ENCODE measurements at places on chromosomes 12 and 14.

- no peak for DNase-seq
Measured at GRCh38 chr14:35236806-35237205, 55.4 kb upstream of the PSMA6 start.

DNA sequence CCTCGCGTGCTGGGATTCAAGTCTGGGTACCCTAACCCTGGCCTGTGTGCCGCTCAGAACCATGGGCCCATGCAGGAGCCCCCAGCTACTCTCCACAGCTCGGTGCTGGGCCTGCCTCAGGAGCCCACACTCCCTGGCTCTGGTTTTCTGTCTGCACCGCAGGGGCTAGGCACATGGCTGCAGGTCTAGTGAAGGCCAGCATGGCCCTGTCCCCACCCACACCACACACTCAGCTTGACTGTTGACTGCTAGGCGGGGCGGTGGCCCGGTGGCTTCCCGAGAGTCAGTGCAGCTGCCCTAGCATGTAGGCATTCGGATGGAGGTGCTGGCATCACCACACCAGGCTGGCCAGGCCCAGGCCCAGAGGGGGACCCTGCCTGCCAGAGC is 7.9 kb downstream of the INF2 start:
- no peak for DNase-seq

DNA sequence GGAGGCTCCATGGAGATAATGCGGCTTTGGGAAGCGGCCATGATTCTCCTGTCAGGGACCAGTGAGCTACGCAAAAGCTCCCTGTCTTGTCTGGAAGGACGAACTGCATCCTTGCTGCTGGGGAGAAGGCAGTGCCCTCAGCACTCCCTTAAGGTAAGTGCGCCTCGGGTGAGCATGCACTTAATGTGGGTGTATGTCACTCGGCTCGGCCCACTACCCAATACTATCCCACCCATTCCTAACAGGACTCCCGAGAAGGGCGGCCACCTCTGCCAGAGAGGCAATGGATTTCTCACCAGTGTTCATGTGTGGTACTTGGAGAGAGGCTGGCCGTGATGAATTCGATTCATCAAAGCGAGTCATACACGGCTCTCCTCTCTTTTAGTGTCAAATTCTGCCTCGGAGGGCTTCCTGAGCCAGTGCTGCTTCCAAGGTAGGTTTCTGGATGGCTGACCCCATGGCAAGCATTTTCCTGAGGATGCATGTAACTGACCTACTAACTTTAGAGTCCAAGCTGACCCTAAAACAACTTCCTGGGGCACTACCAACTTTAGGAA is 151.7 kb upstream of the RTL1 start:
- no peak for DNase-seq

DNA sequence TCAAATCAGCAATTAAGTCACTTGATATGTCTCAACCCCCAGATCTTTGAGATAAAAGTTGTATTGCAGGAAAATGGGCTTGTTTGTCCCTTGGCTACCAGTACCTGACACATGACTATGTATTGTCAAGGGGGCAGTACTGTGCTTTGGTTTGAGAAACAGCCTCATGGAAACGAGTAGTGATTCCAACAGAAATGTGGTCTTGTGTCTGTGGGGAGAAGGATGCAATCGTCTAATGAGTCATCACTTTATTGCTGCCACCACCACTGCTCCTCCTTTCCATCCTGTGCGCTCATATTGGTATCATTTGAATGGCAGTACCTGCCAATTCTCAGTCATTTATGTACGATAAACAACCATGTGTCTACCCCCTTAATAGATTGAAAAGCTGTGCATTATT is 72.8 kb upstream of the ARHGAP5 start:
- no peak for DNase-seq

- DNase-seq: no peak
Measured at GRCh38 chr14:28666961-28667360, 99.6 kb upstream of the FOXG1 start.

DNA sequence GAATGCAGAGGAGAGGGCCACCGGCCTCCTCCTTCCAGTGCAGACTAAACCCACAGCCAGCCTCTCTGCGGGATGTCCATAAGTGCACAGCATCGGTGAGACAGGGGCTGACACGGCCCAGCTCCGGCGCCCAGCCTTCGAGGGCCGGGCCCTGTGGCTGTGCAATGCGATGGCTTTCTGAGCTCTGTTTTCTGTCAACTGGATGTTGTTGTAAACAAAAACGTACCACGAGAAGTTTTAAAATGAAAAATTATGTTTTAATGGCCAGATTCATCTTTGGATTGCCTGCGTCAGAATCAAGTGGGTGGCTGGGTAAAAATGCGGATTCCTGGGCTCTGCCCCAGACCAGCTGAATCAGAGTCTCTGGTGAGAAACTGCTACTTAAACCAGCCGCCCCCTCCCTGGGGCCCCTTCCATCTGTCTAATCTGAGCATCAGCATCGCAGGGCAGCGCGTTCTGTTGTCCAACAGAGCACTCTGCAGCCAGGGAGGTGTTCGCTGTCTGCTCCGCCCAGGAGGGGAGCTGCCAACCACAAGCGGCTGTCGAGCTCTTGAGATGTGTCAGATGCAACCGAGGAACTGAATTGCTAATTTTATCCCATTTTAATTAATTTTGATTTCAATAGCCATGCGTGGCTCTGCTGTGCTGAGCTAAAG is 133.4 kb downstream of the RFLNA start:
- DNase-seq: no peak

DNA sequence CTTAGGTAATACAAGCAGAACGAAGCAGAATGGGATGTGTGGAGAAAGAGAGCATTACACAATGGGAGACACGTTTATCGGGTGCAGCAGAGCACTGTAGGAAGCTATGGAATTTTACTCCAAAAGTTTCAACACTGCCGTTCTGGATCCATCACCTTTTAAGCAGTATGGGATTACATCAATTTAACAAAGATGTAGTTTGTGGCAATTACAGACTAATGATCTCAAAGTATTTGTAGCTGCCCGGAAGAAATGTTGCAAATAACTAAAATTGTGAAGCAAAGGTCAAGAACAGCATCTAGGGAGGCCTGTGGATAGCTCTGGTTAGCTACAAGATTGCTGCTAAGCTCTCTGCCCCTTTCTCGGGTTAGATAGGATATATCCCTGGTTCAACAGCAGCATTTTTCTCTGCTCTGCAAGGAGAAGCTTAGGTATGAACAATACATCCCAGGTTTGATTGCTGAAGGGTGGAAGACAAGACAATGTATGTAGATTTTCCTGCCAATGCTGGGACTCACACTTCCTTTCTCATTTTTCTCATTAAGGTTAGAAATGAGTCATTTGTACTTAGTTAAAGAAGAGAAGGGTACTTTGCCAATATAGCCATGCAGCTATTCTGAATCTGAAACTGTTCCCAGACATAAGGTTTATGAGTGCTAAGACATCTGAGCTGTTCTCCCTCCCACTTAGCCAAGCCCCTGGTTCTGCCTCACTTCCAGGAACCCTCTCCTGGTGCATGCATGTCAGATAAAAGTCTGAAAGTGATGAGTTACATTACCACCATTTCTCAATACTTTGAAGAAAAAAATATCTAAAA is 75.0 kb upstream of the HIF1A start:
- DNase-seq: no peak

GRCh38 chr12:108560321-108560721 is 652 bp downstream of the SART3 start:
- DNase-seq: no peak

- no peak for DNase-seq
Measured at GRCh38 chr12:30587782-30588181, 107.9 kb downstream of the IPO8 start.

- no peak for DNase-seq
Measured at GRCh38 chr14:22122227-22122818, 448.7 kb upstream of the OR4E1 start.

DNA sequence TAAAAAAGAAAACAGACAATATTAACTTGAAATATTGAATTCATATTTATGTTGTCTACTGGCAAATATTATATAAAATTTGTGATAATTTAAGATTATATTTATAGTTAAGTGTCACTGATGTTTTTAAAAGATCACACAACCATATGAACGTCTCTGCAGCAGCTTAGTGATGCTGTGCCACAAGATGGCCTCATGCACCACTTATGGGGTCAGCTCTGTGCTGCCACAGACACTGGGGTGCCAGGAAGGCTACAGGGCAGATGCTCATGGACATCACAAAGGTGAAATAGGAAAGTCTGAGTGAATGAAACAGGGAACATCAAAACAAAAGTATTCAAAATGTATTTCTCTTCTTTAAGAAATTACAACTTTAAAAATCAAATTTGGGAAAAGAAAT is 13.1 kb downstream of the ATXN3 start:
- DNase-seq: no peak

DNA sequence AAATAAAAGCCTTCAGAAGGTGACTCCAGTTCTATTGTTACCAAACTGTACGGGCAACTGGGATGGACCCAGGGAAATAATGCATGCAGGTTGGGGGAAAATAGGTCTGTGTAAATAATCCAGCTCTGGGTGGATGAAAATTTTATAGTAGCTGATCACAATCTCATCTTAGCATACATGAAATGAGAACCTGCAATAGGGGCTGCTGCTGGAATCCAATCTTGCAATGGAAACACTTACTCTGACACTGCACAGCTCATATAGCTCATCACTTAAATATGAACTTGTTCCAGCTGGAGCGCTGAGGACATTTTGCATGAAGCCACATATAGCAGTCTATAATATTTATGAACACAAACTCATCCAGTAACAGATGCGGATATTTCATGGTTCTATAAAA is 40.1 kb upstream of the GAS2L3 start:
- DNase-seq: no peak

- DNase-seq: no peak
Measured at GRCh38 chr12:70628701-70629480, 8.3 kb downstream of the PTPRB start.

DNA sequence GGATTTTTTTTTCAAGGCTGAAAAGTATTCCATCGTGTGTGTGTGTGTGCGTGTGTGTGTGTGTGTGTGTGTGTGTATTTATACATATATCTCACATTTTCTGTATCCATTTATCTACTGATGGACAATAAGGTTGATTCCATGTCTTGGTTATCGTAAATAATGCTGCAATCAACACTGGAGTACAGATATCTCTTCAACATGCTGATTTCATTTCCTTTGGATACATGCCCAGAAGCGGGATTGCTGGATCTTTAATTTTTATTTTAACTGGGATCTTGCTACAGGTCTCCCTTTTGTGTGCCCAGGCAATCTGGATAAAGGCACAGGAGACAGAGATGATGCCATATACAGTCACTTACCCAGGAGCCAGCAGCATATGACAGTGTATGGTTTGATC is 338.1 kb downstream of the SOX5 start:
- DNase-seq: no peak

DNA sequence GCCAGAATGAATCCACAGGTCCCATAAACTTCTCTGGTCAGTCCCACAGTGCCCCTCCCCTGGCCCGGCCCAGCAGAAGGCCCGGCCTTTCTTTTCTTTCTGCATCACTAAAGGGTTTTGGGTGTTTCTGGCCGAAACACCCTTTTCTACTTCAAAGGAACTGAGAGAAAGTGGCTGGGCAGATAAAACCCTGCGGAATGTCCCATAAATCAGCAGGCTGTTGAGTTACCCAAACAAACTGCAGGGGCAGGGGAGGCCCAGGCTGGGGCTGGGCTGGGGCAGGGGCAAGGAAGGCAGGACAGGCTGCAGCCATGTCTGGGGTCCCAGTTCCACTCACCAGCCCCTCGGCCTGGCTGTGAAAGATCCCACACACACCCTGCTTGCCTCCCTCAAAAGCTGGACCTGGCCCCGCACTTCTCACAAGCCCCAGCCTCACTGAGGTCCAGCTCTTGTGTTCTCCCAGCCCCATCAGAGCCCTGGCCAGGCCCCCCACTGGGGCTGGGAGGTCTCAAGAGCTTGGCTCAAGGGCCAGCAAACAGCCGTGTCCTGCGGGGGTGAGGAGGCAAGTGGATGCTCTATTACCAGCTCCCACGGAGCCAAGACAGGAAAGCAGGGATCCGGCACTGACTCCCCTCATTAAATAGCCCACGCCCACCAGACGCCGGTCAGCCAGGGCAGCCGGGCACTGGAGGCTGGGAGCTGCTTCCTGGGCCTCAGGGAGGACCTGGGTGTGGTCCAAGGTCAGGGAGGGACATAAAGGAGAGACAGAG is 41.9 kb downstream of the CCNK start:
- no peak for DNase-seq

DNA sequence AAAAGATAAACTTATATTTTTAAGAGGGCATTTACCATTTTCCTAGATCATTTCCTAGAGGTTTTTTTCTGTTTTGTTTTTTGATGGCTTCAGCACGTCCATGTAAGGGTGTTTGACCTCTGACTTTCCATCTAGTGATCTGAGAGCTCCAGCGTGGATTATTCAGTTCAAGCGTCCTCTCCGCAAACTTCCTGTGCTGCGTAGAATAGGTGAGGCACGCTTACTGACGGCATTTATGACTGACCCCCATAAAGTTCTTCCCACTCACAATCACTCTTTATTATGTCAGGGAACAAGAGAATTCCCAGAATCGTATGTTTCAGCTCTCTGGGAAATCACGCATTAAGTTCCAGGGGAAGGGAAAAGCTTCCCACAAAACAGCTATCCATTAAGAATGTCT is 16.4 kb downstream of the CCDC92 start:
- DNase-seq: no peak

DNA sequence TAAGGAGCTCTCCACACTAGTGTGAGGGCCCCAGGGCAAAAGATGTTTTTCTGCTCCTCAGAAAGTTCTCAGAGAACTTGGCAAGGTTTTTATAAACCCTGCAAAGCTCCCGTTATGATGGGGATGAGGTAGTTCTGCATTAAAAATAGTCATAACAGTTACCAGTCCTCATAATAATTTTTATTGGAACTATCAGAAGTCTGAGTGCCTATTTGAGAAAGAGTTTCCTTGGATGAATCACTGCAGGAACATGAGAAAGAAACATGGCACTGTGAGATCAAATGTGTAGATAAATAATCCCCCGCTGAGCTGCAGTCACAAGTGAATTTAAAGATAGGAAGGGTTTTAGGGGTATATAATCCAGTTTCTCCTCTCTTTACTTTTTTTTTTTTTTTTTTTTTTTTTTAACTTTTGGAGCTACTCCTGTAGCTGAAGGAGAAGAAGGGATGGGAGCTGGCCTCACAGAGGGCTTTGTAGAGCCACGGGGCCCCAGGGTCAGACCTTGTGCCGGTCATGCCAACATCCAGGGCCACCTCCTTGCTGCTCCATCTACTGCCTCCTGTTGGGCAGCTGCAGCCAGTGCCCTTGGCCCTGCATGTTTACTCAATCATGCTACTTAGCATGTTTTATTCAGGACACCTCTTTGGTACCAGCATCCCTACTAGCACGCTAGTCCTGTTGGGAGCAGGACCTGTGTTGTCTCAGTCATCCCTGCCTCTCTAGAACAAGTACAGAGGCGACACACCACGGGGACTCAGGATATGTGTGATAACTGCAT is 39.5 kb downstream of the EVL start:
- no peak for DNase-seq

DNA sequence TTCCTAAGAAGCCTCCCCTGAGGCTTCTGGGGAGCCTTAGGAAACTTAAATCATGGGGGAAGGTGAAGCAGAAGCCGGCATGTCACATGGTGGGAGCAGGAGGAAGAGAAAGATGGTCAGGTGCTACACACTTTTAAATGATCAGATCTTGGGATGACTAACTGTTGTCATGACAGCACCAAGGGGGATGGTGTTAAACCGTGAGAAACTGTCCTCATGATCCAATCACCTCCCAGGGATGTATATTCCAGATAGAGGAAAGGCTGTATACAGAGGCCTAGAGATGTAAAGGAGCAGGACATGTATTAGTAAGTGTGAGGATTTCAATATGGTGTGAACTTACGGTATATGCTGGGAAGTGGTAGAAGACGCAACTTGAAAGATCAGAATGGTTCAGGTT is 121.1 kb downstream of the CAND1 start:
- no peak for DNase-seq

- no peak for DNase-seq
Measured at GRCh38 chr12:127383281-127383680, 883.7 kb upstream of the TMEM132C start.

GRCh38 chr12:103806803-103807202 is 34.2 kb downstream of the NT5DC3 start:
- no peak for DNase-seq

All from cortex of kidney (tissue), 1 donor.